ENCODE measurements at places on chromosomes 7 and 10.

GRCh38 chr7:46091071-46091470 is 170.0 kb upstream of the IGFBP3 start:
- no peak for DNase-seq

- no peak for DNase-seq
Measured at GRCh38 chr10:123966896-123967231, 75.3 kb upstream of the CPXM2 start.

DNA sequence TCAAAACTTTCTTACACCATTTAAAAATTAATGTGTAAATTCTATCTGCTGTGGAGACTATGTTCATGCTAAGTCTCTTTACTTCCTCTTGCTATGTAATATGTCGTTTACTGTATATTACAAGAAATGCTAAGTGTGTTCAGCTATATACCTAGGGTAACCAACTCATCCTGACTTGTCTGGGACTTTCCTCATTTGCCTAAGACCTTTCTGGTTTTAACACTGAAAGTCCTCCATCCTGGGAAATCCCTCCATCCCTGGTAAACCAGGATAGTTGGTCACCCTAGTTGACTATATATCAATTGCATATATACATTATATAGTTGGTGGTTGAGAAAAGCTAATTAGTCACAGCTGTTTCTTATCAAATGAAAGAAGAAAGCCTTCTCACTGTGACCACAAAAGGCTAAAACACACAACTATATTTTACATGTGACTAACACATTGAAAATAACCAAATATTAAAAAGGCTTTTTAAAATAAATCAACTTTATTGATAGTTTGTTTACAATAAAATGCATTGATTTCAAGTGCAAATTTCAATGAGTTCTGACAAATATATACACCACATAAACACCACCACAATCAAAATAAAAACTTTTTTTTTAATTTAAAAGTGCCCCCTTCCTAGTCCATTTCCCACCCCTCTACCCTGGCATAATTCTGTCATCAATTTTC is 167.7 kb upstream of the INHBA start:
- peak; percentile 13 for DNase-seq

GRCh38 chr10:34504534-34504933 is 310.6 kb downstream of the PARD3 start:
- DNase-seq, result no peak

GRCh38 chr7:107721286-107721685 is 22.7 kb upstream of the CBLL1 start:
- no peak for DNase-seq

DNA sequence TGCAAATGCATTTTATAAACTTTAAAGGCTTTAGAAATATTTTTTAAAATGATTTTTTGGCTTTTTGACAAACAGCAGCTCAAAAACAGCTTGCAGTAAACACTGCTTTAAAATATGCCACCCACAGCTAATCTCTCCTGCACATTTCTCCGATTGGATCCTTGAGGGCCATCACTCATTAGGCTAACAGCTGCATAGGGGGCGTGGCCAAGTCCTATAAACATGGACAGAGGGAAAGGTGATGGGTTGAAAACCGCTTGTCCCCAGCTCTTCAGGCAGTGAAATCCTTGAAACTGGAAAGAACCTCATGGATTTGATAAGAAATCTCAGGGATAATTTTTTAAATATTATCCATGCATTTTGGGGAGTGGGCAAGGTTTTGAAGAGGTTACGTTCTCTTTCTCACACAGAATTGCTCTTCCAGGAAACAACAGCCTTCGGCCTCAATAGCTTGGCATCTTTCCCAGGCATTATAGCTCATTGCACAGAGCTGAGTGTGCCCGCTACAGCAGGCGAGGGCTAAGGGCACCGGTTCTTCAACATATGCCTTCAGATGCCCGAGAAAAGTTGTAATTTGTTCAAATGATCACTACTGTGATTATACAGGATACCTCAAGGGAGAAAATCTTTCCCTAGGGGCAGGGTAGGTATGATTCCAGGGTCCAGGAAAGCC is 1.7 kb downstream of the PLEKHS1 start:
- no peak for DNase-seq

DNA sequence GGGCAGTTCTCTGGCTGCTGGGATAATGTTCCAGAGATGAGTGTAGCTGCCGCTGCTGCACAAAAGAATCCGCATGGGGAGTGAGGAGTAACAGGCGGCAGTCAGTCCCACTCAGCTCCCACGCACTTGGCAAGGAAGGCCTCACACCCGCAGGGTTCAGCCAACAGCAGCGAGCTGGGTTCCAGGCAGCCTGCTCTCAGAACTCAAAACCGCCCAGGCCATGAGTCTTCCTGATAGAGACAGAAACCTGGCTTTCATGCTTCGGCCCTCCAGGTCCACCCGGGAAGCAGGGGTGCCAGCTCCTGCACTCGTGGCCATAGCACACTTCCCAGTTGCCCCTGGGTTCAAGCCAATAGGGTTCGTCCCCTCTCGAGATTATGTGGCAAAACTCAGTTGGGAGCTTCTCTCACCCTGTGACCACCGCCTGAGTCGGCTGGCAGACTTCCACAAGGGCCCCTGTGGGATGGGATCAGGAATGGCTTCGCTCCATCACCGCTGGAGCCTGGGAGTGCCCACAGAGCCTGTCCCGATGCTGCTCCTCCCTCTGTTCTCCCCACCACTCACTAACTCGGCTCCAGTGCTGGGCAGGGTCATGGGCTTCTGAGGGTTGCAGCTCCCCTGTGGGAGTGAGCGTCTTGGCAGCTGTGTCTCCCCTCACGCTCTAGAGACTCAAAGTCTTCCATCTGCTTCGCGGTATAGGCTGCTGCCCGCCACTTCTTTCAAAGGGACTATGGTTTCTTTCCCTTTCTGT is 20.6 kb downstream of the CLRN3 start:
- no peak for DNase-seq

DNA sequence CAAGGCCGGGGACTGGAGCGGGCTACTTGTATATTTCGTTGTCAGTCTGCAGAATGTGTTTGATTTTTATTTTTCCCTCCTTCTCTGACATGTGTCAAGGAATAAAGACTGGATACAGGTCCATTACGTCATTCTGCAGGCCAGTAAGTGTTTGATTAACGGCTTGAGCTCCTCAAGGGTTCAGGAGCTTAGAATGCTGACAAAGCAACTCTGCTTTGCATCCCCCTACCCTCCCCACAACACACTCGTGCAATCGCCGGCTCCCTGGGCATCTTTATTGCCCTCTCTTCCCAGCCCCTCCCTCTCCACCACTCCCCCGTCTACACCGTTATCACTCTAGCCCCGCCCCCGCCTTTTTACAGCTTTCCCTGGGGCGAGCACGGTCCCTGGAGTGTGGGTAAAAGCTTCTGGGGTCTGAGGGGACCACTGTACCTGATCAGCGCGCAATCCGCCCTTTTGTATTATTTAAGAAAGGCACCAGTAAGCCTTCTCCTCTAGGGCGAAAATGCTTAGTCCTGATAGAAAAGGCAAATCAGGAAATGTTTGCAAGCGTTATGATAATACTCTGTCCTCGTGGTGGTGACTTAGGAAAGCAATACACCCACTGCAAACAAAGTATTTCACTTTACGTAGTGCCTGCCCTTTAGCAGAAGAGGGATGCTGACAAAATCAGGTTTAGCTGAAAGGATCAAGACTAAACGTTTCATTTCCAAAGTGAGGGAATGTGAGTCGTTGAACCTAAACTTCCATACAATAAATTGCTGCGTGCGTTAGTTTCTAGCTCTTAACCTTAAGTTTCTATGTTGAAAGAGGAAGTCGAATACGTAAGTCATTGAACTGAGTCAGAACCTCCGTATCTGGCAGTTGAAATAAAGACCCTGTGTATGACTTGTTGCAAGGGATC is 1.4 kb upstream of the CREB5 start:
- no peak for DNase-seq

DNA sequence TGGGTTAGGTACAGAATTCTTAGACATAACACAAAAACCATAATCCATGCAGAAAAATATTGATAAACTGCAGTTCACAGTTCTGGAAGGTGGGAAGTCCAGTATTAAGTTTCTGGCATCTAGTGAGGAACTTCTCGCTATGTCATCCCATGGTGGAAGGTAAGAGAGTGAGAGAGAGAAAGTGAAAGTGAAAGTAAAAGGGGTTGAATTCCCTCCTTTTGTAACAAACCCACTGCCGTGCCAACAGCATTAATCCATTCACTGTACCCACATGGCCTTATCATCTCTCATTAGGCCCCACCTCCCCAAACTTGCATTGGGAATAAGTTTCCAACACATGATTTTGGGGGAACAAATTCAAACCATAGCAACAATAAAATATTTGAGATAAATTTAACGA is 17.1 kb downstream of the ZNF485 start:
- peak; percentile 29 for DNase-seq

DNA sequence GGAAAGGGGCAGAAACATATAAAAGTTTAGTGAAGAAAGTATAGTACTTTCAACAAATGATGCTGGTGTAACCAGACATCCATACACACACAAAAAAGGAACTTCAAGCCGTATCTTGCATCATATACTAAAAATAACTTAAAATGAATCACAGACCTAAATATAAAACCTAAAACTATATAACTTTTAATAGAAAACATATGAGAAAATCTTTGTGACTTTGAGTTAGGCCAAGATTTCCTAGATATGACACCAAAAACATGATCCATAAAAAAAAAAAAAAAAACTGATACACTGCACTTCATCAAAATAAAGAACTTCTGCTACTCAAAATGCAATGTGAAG is 40.9 kb downstream of the NUDCD3 start:
- DNase-seq, result no peak

- no peak for DNase-seq
Measured at GRCh38 chr10:95532536-95532935, 28.6 kb downstream of the SORBS1 start.

DNA sequence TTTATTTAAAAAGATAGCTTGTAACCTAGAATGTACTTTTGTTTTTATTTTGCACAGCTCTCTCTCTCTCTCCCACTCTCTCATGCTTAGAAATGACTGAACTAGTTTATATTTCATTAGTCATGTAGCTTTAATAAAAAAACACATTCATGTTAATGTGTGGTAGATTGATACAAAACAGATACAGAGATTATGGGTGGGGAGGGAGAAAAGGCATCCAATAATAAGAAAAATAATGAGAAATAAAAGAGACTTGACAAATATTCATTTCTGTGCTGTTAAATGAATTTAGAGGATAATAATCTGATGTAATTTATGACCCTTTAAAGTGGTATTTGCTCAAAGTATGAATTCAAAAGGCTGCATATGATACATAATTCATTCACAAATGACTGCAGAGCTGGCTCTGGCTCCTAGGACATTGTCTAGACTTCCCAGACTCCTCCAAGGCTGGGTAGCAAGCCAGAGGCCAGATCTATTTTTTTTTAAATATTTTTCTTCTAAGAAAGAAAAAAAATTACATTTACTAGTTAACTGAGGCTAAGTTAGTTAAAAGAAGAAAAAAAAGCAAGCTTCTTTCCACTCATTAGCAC is 105.7 kb upstream of the DNAJB12 start:
- no peak for DNase-seq

- DNase-seq, result peak; percentile 38
Measured at GRCh38 chr7:129914536-129915272, 38.1 kb downstream of the UBE2H start.

- no peak for DNase-seq
Measured at GRCh38 chr10:11869219-11869618, 46.1 kb downstream of the PROSER2 start.

DNA sequence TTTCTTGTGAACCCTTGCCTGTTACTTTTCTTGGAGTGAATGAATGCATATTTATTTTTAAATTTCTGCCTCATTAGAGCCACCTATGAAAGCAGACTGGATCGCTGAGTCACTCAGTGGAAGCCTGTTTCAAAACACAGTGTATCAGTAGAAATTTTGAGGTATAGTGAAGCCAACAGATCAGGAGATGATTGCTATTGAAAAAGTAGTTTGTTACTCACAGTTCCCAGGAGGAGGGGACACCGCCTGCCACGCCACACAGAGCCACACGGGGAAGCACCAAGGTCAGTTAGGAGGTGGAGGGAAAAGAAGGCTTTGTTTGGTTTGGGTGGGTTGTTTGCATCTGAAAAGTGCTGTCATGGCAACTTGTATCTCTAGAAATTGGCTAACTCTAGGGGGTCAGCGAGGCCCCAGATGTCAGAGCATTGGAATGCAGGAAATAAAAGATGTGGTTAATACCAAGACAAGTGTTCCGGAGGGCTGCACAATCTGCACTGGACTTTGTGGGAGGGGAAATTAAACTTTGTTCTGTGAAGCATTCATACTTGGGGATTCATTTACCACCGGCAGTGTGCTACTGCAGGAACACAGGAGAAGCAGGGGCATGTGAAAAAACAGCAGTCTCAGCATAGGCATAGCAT is 106.4 kb upstream of the SDK1 start:
- no peak for DNase-seq

- DNase-seq, result peak; percentile 62
Measured at GRCh38 chr10:88810196-88810961, 7.8 kb downstream of the LIPM start.

- no peak for DNase-seq
Measured at GRCh38 chr7:760006-760405, 32.9 kb upstream of the PRKAR1B start.

DNA sequence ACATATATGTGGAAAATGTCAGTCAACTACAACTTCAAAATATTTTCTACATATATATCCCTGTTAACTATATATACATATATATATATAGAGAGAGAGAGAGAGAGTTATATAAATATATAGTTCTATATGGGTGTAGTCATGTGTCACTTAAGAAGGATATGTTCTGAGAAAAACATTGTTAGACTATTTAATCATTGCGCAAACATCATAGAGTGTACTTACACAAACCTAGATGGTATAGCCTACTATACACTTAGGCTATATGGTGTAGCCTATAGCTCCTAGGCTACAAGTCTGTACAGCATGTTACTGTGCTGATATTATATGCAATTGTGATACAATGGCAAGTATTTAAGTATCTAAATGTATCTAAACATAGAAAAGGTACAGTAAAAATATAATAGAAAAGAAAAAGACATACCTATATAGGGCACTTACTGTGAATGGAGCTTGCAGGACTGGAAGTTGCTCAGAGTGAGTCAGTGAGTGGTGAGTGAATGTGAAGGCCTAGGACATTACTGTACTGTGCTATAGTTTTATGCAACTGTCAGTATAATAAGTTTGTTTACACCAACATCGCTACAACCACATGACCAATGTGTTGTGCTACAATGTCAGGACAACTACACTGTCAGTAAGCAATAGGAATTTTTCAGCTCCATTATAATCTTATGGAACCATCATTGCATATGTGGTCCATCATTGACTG is 18.0 kb upstream of the FGL2 start:
- no peak for DNase-seq

DNA sequence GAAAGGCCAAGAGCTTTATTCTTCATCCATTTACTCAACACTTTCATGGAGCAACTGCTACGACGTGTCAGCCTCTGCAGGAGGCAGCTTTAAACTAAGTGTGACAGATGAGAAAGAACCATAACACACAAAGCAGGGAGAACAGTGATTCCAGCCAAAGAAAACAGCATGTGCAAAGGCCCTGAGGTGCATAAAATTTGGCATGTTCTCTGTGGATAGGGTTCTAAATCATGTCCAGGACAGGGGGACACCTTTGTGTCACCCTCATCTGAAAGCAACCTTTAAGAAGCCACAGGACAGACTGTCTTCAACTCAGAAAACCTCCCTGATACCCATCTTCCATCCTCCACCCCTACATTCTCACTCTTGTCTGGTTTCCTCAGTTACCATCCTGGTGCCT is 116.6 kb downstream of the KCNMA1 start:
- no peak for DNase-seq

Measured in CD4-positive, alpha-beta T cell treated with Interleukin-4 for 4 hours (primary cell).